Head of caudate nucleus (tissue), 42 donors: ENCODE measurements at places on chromosomes 16 and 17.

DNA sequence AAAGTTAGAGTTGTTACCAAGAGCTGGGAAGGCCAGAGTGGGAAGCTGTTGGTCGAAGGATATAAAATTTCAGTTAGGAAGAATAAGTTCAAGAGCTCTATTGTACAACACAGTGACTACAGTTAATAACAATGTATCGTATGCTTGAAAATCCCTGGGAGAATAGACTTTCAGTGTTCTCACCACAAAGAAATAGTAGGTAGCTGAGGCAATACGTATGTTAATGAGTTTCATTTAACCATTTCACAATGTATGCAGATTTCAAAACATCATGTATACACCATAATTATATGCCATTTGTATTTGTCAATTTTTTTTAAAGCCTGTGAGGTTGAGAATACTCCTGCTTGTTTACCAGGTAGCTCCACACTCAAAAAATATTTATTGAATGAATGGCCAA is 41.5 kb upstream of the MYOCD start:
- no peak for DNase-seq

GRCh38 chr16:52812678-52813556 is 239.8 kb downstream of the CHD9NB start:
- DNase-seq = no peak

DNA sequence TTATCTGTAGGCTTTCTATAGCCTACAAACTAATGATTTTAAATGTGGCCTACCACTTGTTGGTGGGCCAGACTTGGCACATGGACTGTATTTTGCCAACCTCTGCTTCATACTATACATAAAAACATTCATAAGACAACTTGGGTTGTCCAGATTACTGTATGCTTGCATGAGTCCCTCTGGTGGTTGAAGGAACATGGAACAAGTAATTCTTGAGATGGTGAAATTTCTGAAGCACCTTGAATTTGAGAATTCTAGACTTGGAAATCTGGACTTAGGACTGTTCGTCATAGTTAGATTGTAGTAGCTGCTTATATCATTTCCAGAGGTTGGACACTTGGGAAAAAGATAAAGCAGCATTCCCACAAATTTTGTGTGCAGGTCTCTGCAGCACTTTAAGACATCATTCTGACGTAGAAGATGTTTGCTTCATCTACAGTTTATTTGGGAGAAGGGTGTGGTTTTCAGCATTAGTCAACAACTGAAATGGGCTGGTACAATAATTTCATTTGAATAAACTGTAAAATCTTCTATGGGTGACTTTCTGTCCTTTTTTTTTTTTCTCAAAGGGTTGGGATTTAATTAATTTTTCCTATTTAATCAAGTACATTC is 31.2 kb downstream of the NFATC3 start:
- no peak for DNase-seq

GRCh38 chr16:31529108-31529936 is 1.6 kb downstream of the AHSP start:
- no peak for DNase-seq

- no peak for DNase-seq
Measured at GRCh38 chr16:2385190-2385836, 43.9 kb upstream of the CCNF start.

- DNase-seq = no peak
Measured at GRCh38 chr17:61321344-61321743, 78.3 kb upstream of the TBX2 start.

DNA sequence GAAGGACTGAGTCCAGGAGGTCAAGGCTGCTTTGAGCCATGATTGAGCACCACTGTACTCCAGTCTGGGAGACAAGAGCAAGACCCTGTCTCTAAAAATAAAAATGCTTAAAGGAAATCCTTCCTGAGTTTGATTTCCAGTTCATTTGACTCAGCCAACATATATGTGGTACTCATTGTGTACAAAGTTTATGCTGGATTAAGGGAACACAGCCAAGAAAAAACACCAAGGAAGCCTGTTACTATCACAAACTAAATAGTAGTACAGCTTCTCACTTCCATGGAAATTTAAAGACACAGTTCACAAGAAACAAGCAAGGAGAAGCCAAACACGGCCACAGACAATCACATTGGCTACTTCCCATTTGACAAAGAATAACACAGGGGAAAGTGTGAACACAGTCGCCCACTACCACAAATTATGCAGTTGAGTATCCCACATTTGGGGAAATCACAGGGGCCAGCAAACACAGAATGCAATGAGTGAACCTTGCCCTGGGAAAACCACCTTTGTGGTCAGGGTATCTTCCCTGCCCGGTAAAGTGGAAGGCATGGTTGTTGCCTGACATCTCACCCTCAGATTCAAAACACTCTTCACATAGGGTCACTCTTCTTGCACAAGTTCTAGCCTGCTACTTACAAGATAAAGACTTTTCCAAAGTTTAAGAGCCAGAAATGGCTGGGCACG is 14.5 kb downstream of the TEX14 start:
- no peak for DNase-seq

GRCh38 chr17:4999430-5000093 is 1.8 kb downstream of the KIF1C start:
- no peak for DNase-seq

DNA sequence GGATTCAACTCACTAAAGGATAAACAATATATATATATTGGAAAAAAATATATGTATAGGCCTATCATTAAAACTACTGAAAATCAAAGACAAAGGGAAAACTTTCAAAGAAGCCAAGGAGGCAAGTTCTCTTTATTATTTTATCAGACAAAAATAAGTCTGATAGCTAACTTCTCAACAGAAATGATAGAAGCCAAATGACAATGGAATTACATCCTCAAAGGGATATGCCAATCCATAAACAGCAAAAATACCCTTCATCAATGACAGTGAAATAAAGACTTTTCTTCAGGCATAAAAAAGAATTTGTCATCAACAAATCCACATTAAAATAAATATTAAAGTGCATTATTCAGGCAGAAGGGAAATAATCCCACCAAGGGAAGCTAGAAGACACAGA is 393.4 kb downstream of the ZFHX3 start:
- no peak for DNase-seq

DNA sequence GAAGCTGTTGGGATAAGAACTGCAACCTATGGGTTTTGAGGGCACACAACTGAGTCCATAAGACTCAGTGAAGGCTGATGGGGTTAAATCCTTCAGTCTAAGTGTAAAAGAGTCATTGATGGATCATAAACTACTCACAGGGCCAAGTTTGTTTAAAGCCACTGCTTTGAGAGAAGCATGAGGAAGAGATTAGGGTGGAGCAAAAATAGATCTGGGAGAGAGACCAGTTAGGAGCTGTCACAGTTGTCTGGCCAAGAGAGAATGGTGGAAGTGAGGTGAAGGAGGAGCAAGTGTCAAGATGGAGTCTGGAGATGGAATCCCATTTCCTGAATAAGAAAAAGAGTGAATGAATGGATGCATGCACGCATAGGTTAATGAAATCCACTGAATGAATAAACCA is 379.1 kb upstream of the CDH11 start:
- no peak for DNase-seq

GRCh38 chr16:14409563-14409962 is 220.5 kb downstream of the PARN start:
- DNase-seq = no peak
